Mucosa of gallbladder (tissue), 1 donor: ENCODE measurements at places on chromosomes 1 and 21. TPM values are rescaled to one million over a fixed set of nuclear protein-coding genes. Genes with fewer than 3 reads are reported as not detected.

DNA sequence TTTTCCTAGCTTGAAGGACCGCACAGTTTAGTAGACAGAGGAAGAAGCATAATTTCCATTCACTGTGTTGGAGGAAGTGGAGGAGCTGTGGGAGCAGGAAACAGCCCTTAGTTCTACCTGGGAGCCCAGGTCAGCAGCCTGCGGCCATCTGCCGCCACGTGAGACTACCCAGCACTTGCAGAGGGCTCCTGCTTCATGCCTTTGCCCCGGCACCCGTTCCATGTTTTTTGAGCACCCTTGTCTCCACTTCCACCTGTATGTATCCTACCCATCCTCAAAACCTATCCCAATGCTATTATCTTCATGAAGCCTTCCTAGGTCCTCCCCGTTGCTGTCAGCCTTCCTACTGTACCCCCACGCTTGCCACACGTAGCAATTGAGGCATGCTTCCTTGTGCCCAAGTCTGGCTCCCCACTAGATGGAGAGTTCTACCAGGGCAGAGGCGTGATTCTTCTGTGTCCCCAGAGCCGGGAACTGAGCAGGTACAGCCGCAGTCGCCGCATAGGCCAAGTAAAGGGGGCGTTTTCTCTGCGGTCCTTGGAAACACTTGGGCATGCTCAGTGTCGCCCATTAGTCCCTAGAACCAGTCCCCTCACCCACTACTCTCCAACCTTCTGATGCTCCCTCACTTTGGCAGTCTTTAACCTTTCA lies 1.9 kb downstream of the SLC6A9 start:
- DNase-seq: no peak

GRCh38 chr1:10424651-10425050 lies 5.6 kb upstream of the CENPS start:
- peak; percentile 27 for DNase-seq

DNA sequence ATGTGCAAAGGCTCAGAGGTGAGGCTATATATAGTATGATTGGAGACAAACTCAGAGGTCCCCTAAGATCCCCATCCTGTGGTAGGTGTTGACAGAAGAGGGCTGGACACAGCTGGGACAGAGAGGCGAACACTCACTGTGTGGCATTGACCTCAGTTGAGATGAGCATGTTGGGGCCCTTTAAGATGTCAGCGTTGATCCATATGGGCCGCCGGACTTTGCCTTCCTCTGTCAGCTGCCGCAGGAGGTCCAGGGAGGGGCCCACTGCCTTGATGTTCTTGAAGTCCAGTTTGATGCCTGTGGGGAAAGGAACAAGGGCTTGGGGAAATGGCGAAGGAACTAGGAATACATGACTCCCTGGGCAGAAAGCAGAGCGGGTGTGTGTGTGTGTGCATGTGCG lies 8.8 kb downstream of the FAM151A start:
- no peak for DNase-seq

GRCh38 chr1:172971241-172971640 lies 79.5 kb downstream of the TNFSF18 start:
- DNase-seq: no peak

- DNase-seq: no peak
These were observed 220.0 kb downstream of the LRRC40 start for GRCh38 chr1:69985376-69985775.

GRCh38 chr1:205748403-205749233 lies 1.4 kb downstream of the NUCKS1 start:
- peak; percentile 22 for DNase-seq

GRCh38 chr1:58104960-58105359 lies 441.6 kb downstream of the OMA1 start:
- DNase-seq: no peak

DNA sequence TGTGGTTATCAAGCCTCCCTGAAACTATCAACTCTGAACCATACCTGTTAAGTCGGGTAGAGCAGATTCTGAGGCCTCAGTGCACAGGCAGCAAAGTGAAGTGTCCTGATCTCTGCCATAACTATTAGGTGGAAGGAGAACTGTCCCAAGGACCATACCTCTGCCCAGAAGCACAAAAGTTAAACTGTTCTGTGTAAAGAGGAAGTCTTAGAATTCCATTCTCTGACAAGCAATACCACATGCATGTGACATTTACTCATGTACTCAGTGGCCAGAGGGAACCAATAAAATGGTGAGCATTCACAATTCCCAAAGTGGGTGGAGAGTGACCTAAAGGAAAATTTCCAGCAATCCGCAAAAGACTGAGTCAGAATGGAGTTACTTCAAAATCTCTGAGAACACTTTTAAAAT lies 61.0 kb downstream of the TOR3A start:
- DNase-seq: no peak

DNA sequence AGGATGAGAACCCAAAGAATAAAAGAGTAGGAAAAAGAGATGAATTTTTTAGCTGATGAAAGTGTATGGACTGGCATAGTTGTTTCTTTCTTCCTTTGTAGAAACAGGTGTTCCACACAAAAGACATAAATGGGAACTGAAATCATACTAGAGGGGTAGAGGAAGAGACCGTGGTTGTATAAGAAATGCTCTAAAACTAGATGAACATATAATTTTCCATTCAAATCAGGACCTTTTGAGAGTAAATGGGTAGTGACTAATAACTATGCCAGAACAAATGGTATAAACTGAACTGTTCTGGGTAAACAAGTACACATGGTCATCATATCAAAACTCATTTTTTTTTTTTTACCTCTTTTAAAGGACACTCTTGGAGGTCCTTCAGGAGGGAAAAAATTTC lies 344.2 kb downstream of the VAV3 start:
- DNase-seq: no peak

DNA sequence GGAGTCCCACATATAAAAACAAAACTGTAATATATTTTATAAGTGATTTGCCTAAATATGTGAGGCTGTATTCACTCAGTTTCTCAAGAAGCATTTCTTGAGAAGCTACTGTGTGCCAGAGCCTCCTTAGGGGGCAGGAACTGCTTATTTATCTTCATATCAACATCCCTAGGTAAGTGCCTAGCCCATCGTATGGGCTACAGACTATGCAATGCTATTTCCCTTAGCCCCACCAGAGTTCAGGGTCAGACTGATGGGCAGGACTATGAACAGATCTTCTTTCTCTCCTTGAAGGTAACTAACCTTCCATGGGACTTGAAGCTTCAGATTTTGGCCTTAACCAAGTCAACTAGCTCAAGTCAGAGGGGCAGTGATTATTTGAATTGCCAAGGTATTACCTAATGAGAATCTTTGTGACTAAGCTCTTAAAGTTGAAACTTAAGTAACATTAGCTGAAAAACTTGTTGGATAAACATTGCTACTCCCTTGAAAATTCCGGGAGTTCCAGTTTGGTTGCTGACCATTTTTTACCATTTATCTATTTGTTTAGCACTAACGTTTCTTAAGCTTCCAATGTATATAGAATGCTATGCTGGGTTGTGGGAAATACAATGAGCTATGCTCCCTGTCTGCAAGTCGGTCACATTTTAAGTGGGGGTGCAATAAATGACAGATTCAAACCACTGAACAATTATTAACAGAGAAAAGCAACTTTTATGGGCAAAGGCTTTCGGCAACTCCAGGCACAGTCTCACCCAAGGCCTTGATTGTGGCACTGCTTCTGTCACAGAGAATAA lies 85.2 kb downstream of the GPR88 start:
- no peak for DNase-seq

GRCh38 chr1:21324368-21325141 lies 34.3 kb upstream of the ECE1 start:
- peak; percentile 87 for DNase-seq

- DNase-seq: peak; percentile 56
These were observed 37.4 kb upstream of the WASF2 start for GRCh38 chr1:27527223-27527889.

- DNase-seq: peak; percentile 6
These were observed 420.8 kb downstream of the NPHP4 start for GRCh38 chr1:5571438-5571837.

- no peak for DNase-seq
These were observed 99.1 kb downstream of the NIBAN1 start for GRCh38 chr1:184875218-184875617.

GRCh38 chr1:201295861-201296260 lies 12.6 kb downstream of the PKP1 start:
- DNase-seq: no peak

- DNase-seq: no peak
These were observed 37.5 kb upstream of the HOOK1 start for GRCh38 chr1:59776960-59777852.

DNA sequence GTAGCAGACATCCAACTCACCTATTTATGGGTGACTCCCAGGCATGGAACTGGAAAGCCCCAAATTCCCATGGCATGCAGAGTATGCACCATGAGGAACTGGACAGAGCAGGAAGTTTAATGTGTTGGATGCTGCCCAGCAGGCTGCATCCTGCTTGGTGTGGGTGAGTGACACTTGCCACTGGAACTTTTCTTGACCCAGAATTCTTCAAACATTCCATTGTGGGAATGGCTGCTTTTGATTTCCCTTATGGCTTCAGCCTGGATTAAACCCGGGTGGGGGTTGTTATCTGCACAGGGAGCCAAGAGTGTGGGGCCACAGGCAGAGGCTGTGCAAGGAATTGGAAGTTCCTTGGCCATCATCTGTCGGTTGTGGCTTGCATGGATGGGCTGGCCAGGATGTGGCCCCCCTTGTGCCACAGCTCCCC lies 26.9 kb upstream of the BACE2 start:
- DNase-seq: no peak

DNA sequence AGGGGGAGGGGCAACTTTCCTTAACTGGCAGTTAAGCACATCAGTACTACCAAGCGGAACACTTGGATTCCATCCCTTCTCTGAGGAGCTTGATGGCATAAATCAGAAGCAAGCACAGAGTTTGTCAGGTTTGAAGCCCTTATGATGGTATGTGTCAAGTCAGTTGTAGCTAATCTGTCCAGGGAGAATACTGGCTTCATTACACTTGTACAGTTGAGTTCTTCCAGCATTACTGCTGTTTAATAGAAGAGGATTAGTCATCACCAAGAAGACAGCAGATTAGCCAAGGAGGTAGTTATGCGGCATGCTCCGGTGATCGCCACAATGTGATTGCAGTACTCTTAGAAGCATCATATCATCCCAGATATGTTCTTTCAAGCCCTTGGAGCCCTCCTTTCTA lies 2.1 kb upstream of the TDRD5 start:
- no peak for DNase-seq

DNA sequence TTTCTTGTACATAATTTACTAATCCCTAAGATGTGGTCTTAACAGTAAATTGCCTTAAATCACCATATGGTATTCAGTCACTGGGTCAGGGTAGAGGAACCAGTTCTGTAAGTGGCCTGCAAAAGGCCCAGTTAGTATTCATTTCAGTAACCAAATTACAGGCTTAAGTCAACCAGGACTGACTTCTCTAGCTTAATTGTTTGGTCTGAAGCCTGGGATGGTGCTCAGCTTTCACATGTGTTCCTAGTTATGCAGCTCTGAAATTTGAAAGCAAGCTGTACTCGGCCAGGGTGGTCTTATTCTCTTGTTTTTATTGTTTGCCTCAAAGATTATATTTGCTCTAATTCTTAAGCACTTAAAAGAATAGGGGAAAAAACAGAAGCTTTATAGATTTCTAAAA lies 144.6 kb downstream of the MAGI3 start:
- DNase-seq: no peak

The PATJ gene
- 86.8 TPM for total RNA-seq

The ALDH9A1 gene
- total RNA-seq: 77.3 TPM

The SLFNL1 gene
- 0.60 TPM for total RNA-seq

The C2CD4D gene
- 1.2 TPM for total RNA-seq

The KRTAP19-8 gene
- total RNA-seq: not detected

The RCOR3 gene
- 42.1 TPM for total RNA-seq

The HMGCL gene
- total RNA-seq: 57.6 TPM

The RAB7B gene
- total RNA-seq: 18.7 TPM
